ENCODE measurements at places on chromosomes 2 and 18.

GRCh38 chr2:145957929-145958328 lies 1438.0 kb upstream of the ZEB2 start:
- DNase-seq = no peak

DNA sequence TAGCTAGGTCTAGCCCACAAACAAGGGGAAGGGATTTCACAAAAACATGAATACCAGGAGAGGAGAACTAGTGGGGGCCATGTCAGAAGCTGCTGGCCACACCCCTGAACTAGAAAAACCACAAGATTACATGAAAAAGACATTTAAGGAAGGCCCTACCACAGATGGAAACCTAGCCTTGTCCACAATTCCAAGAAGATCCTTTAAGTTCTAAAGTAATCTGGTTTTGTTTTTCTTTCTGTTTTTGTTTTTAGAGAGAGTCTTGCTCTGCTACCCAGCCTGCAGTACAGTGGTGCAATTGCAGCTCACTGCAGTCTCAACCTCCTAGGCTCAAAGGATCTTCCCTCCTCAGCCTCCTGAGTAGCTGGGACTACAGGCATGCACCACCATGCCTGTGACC lies 34.2 kb upstream of the CAB39 start:
- no peak for DNase-seq

GRCh38 chr2:16006537-16007166 lies 66.3 kb downstream of the MYCN start:
- peak; percentile 1 for DNase-seq

GRCh38 chr2:21103274-21103891 lies 20.4 kb upstream of the TDRD15 start:
- DNase-seq = no peak

DNA sequence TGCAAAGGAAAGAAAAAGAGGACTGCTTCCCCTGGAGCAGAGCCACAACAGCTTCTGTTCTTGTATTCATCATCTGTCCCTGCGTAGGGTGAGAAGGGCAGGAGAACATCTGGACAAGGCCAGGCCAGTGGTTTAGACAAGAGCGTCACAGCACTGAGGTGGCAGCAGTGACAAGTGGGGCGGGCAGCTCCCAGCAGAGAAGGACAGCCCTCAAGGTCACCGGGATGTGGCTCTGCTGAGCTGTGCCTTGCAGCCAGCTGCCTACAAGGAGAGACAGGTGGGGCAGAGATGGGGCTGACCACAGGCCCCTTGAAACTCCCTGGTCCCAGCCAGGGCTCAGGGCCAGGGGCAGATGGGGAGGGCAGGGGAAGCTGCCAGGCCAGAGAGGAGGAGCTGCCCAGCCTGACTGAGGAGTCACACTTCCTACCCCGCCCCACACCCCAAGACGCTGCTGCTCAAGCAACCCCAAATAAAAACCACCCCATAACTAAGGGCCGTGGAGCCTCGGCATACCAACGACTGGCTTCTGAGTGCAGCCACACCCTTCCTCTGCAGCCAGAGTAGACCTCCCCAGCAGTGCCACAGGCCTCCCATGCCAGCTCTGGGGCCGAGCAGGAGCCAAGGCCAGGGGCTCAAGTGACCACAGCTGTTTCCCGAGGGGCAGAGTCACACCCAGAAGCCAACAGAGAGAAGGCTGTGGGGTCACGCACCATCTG lies 5.4 kb downstream of the RAB11FIP5 start:
- no peak for DNase-seq

DNA sequence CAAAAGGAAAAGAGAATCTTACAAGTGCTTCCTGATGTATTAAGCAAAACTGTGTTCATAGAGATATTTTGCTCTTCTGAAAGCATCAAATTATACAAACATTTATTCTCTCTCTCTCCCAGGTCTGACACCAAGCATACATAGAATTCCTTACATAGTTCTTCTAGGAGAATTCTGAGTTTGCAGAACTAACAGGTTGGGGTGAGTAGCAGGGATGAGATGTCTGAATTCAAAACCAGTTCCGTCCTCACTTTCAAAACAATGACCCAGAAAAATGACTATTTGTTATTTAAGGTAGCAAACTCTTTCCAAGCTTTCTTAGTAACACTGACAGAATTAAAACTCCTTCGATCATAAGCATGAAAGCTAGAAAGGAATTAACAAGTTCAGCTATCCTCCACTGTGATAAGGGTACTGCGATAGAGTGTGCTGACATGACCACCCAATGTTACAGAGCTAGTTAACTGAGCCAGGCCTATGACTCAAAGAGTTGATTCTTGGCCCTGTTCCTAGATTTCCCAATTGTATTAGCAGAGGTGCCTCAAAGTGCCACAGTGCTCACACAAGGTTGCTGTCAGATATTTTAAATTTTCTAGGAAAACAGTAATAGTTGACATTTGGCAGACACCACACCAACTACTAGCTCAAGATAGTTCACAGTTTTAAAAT lies 85.8 kb upstream of the SETBP1 start:
- no peak for DNase-seq

DNA sequence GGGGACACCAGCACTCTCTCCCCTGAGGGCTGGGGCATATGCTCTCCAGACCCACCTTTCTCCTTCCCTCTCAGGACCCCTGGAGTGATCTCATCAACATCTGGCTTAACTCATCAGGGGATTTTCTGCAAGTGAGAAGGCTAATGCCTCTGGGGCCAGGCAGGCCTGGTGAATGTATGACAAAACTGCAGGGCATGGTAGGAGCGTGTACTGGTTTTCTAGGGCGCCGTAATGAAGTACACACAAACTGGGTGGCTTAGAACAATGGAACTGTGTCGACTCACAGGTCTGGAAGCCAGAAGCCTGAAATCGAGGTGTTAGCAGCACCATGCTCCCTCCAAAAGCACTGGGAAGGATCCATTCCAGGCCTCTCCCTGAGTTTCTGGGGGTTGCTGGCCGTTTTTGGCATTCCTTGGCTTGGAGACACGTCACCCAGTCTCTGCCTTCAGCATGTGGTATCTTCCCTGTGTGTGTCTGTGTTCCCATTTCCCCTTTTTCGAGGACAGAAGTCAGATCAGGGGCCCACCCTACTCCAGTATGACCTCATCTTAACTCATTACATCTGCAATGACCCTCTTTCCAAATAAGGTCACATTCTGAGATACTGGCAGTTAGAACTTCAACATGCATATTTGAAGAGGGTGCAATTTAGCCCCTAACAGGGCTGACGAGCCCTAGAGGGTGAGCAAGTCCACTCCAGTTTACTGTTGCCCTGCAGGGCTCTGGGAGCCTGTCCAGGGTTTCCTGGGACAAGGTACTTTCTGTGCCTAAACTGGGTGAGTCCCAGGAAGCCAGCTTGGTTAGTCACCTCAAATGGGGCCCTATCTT lies 45.5 kb upstream of the CAB39 start:
- peak; percentile 83 for DNase-seq

- no peak for DNase-seq
Measured at GRCh38 chr18:29146068-29146467, 969.1 kb upstream of the CDH2 start.

GRCh38 chr2:74554820-74555531 lies 456 bp downstream of the DOK1 start:
- no peak for DNase-seq

- DNase-seq = no peak
Measured at GRCh38 chr2:205002390-205002789, 457.1 kb downstream of the PARD3B start.

GRCh38 chr2:240451108-240451611 lies 15.7 kb downstream of the GPC1 start:
- DNase-seq = no peak

GRCh38 chr2:128036748-128037607 lies 9.1 kb upstream of the SAP130 start:
- no peak for DNase-seq

DNA sequence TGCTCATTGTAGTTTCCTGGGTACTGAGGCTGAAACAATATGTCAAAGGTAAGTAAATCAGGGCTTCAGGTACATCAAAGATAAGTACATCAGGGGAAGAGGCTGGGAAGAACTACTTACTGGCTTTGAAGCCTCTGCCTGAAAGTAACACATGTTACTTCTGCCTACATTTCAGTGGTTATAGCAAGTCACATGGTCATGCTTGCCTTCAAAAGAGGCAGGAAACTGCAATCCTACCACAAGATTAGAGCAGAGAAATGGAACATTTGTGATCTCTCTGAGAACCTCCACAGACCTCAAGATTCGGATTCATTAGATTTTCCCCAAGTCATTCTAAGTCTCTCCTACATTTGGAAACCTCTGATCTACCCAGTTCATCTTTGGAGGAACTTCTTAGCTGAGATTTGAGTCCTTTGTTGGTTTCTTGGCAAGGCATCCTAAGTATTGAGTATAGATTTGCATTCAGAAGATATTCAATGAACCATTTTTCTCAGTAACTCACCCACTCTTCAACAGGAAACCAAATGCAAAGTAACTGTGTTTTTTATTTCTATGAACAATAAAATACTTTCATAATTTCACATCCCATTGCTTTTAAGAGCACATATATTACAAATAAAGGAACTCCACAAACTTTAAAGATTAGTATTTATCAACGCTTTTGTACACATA lies 48.5 kb upstream of the CCDC195 start:
- DNase-seq = no peak

DNA sequence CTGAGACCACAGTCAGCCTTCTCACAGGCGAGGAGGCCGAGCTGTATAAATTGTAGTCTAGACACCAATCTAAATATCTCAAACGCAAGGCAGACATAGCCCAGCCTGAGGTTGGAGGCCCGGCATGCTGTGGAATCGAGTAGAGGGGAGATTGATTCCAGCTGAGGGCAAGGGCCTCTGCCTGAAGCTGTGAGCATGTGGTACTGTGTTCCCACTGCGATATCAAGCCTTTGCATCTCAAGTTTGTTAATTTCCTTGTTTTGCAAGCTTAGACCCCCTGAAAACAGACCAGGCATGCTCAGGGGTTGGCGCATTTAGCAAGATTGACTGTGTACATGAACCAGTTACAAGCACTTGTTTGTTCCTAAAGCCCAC lies 65.1 kb upstream of the FOSL2 start:
- DNase-seq = no peak

GRCh38 chr2:70561893-70562292 lies 8.3 kb upstream of the TGFA start:
- no peak for DNase-seq

DNA sequence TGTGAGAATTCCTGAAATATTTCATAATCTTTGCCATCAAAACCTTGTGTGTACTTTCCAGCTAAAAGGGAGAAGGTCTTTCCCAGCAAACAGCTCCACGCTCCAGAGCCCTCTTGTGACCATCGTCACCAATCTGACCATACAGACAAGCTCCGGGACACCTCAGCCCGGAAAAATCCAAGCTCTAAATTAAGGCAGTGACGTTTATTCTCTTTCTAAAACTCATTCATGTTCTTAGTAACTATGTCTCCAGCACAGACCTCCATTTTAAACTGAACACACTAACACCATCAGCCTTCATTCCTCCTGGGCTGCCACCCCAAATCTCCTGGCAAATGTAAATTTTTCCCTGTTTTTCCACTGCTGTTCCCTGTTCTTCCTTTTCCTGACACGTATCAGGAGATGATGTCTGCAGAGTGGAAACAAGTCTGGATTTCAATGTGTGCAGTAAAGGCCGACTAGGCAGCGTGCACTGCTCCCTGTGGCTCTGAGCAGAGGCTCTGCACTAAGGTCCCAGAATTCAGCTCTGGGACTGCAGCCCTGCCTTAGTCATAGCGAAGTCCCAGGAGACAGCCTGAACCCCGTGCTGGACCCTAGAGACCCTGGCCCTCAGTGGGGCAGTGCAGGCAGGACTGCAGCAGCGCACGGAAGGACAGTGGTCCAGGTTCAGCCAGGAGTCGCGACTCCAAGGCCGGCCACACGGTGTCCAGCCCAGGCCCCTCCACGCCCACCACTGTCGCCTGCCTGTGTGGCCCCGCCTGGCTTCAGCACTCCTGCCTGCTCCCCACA lies 452.5 kb upstream of the SALL3 start:
- no peak for DNase-seq

- no peak for DNase-seq
Measured at GRCh38 chr18:21742315-21742687, 1.7 kb downstream of the MIB1 start.

- no peak for DNase-seq
Measured at GRCh38 chr2:216216951-216217903, 108.1 kb downstream of the XRCC5 start.

- peak; percentile 60 for DNase-seq
Measured at GRCh38 chr2:37615804-37616676, 55.4 kb downstream of the CDC42EP3 start.

- no peak for DNase-seq
Measured at GRCh38 chr18:55307505-55307904, 280.5 kb downstream of the TCF4 start.

DNA sequence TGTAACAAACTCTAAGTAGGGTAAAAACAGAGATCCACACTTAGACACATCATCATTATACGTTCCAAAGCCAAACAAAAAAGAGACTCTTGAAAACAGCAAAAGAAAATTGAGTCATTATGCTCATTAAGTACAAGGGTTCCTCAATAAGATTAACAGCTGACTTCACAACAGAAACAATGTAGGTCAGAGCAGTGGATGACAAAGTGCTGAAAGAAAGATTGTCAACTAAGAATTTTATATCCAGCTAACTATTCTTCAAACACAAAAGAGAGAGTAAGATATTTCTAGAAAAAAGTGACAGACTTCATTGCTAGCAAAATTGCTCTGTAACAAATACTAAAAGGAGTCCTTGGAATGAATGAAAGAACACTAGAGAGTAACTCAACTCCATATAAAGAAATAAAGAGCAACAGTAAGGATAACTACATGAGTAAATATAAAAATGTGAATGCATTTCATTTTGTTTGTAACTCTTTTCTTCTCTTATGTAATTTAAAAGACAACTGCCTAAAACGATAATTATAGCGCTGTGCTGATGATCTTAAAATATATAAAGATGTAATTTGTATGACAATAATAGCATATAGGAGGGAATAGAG lies 23.8 kb upstream of the DNER start:
- DNase-seq = no peak

GRCh38 chr2:102177814-102178478 lies 8.9 kb upstream of the IL1RL2 start:
- DNase-seq = no peak

GRCh38 chr2:41719756-41720155 lies 328.1 kb upstream of the PKDCC start:
- no peak for DNase-seq

- no peak for DNase-seq
Measured at GRCh38 chr2:108620656-108621055, 86.4 kb downstream of the LIMS1 start.

DNA sequence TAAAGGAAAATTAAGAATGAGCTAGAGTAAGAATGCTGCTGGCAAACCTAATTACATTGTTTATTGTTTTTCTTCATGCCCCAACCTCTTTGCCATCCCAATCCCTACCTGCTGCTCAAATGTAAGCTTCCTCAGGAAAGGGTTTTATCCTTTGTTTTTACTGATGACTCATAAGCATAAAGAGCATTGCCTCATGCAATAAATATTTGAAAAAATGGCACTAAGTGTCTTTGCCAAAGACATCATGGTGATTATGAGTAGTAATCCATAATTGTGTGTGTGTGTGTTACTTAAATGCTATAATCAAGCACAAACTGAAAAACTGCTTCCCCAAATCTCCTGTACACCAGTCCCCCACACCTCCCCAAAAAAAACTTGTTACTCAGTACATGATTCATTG lies 53.4 kb downstream of the DNER start:
- DNase-seq = no peak

DNA sequence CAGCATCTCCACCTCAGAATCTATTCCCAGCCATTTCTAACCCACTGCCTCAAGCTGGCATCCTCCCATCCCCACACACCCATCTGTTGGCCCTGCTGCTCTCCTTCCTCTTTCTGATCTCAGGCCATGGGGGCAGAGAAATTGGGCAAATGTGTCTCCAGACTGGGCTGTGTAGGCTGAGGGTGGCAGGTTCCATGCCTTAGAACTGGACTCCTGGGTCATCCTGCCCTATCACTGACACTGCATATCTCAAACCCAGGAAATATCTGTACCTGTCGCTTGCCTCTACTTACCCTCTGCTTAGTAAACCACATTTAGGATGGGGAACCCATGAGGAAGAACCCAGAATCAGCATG lies 1.8 kb downstream of the WNT10A start:
- no peak for DNase-seq

All from inflammatory macrophage treated with lipopolysaccharide for 1 hour (primary cell).